ENCODE measurements at places on chromosomes 2 and 18.

DNA sequence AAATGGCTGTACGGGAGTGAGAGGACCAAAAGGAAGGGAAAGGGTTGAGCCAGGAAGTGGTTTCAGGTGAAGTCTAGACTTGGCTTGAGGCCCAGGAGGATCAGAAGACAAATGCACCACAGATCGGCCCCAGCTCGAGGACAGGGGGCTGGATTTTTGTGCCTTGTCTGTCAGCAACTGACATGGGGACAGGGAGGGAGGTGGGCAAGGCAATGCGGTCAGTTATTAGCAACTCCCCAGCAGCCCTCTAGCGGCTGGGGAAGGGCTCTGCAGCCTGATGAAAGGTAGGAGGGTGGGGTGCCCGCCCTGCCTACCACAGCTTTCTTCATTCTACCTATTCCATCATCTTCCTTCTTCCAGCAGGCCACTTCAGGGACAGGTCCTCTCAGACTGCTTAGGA is 50.0 kb downstream of the CPO start:
- no peak for DNase-seq

- DNase-seq = peak; percentile 18
Observed at GRCh38 chr2:197786010-197786877, 1.1 kb upstream of the BOLL start.

DNA sequence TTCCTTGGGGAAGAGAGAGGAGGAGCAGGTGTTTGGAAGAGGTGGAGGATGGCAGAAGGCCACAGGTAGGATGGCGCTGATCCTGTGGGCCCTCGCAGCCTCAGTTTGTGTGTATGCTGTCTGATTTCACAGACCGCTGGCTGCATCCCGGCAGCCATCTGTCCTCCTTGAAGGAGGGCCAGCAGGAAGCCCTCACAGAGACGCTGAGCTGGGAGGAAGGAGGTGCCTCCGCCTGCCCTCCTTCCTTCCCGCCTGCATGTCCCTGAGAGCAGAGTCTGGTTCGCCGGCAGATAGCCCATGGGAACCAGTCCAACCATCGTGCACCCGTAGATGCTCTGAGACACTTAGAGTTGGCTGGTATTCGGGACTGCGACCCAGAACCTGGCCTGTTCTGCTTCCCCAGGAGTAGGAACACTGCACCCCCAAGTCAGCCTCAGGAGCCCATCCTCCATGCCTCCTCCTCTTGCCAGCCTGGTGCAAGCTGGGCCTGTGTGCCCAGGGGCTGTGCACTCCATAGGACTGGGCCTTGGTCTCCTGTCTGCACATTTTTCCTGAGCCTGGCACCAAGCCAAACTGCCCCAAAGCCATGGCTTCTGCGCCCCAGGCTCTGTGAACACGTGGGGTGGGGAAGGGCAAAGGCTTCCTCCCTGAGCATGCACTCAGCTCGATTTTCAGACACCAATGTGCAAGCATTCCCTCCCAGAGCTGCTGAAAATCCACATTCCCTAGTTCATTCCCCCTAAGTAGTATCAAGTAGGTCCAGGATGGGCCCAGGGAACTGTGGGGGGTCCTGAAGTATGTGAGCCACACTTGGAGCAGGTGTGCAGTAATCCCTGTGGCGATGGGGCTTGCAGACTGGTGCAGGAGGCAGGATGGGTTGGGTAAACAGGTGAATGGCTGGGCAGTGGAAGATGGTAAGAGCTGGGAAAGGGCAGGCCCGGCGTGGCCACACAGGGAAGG is 115.6 kb downstream of the SEPTIN10 start:
- DNase-seq = no peak

- no peak for DNase-seq
Observed at GRCh38 chr2:112811841-112812306, 24.7 kb downstream of the IL1B start.

- DNase-seq = no peak
Observed at GRCh38 chr2:16430846-16431245, 234.8 kb downstream of the CYRIA start.

DNA sequence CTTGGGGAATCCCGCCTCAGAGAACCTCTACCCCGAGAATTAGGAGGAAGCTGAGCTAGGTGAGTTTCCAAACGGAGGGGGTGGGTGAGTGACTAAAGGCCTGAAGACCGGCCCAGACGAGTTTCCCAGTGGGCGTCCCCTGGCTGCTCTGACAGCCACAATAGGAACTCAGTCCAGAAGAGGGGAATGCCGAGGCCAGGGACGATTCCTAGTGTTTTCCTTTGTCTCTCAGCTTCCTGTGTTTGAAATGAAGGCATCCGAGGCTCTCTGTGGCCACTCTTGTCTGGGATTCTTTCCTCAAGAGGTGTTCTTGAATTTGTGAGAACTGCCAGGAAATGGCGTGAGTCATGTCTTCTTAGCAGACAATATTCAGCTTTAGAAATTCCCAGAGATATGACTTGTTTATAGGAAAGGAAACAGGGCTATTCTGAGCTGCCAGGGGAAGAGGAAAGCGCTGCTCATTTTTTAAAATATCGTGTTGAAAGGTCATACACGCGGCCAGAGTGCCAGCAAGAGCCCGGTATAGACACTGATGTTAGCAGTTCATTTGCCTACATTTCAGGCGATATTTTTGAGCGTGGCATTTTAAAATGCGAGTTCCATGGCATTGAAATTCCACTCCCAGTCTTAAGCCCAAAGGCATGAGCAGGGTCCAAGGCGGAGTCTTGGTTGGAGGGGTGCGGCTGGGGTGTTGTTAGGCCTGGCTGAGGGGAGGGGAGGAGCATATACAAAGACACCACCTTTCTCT is 169.1 kb upstream of the KLF7 start:
- no peak for DNase-seq

DNA sequence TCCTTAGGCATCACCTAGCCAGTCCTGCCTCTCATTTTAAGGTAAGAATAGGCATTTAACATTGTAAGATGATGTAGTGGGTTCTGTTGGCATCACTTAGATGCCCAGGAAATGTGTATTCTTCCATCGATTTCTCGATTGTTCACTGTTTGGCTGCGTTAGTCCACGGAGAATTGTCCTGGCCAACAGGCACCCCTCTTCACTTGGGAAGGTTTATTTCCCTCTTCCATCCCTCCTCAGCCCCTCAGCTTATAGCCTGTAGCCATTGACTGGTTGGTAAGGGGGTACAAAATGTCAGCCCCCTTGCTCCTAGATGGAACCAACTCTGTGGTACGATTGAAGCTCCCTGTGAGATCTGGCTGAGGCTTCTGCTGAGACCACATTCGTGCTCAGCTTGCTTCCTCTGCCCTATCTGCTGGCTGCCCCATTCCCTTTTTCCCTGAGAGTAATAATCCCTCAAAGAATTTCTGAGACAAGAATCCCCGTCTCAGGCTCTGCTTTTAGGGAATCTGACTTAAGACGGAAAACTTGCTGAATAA is 43.4 kb downstream of the PLEKHA3 start:
- no peak for DNase-seq

DNA sequence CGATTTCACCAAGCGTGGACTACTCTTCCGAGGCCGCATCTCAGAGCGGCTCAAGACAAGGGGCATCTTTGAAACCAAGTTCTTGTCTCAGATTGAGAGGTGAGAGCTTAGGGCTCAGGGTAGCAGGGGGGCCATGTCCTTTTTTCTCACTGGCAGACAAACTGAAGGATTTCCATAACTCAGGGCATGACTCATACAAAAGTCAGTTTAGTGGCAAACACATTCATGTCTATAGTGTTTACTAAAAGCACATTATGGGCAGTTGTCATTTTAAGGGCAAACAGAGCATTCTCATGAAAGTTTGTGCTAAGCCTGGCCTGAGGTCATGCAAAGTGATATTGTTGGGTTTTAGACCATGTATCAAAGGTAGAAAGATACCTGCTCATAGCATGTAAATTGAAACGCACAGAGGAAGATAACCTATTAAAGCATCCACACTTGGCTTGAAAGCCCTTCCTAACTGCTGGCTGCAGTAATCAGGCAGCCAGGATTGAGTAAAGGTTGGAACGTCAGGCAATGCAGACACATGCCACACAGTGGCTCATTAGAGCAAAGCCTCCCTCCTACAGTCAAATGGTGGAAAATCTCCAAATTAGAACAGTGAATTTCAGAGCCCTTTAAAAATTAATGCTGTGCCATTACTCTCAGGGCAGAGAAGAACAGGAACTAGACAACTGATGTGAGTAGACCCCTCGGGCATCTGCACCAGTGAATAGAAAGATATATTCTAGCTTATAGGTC is 54.2 kb downstream of the HK2 start:
- no peak for DNase-seq

DNA sequence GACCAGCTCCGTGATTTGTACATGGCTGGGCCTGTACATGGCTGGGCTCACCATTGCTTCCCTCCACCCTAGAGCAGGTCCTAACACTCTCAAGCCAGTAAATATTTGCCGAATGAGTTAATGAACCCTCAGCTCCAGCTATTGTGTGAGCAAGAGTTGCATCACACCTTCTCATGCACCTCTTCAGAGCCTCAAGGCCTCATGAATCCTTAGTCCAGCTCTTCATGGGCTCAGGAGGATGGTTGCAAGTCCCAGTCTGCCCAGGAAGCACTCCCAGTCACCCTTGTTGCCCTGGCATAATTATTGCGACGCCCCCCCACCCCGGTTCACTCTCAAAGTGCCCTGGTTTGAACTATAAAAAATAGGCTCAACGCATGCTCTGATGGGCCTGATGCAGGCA is 30.1 kb upstream of the GNAL start:
- no peak for DNase-seq

DNA sequence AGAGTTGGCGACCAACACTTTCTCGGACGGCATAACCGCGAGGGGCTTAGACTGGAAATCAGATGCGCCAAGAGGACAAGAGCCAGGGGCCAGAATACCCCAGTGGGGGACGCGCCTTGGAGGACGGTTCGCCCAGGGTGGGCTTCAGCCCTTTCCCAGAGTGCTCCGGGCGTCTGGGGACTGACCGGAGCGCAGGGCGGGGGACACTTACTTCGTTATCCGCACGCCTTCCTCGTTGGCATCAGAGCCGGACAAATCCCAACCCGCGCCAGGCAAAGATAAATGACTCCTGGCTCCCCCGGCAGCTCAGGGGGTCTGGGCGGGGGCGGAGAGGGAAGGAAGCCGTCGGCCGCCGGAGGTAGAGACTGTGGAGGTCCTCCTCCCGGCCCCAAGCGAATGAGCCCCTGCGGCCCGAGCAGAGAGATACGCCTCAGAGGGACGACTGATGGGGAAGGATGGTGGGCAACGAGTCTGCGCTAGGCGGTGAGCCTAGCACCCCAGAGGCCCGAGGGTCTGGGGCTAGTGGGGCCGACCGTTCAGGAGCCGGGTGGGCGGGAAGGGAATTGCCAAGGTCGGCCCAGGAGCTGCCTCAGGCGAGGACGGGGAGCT is 4.7 kb upstream of the SATB2 start:
- no peak for DNase-seq

DNA sequence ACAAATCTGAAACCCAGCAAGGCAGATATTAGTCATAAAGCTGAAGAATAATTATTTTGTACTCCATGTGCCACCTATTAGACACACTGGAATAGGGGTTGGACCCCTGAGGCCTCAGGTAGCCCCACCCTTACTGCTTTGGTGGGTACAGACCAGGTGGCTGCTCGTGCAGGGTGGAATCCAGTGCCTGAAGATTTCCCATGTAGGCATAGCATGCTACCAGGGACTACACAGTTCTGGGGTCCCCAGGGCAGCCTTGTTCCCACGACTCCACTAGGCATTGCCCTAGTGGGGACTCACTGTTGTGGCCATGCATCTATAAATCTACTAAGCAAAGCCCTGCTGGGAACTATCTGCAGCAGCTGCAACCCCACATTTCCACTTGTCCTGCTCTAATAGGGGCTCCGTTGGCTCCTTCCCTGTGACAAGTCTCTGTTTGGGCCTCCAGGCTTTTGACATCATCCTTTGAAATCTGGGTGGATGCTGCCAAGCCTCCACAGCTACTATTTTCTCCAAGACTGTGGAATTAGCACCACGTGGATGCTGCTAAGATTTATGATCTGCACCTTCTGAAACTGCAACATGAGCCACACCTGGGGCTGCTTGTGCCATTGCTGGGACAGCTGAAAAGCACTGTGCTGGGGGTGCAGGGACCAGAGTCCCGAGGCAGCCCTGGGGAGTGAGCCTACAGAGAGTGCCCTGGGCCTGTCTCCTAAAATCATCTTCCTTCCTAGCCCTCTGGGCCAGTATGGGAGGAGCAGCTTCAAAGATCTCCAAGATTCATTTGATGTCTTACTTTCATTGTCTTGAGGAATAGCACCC is 303.8 kb downstream of the FSIP2 start:
- DNase-seq = no peak

DNA sequence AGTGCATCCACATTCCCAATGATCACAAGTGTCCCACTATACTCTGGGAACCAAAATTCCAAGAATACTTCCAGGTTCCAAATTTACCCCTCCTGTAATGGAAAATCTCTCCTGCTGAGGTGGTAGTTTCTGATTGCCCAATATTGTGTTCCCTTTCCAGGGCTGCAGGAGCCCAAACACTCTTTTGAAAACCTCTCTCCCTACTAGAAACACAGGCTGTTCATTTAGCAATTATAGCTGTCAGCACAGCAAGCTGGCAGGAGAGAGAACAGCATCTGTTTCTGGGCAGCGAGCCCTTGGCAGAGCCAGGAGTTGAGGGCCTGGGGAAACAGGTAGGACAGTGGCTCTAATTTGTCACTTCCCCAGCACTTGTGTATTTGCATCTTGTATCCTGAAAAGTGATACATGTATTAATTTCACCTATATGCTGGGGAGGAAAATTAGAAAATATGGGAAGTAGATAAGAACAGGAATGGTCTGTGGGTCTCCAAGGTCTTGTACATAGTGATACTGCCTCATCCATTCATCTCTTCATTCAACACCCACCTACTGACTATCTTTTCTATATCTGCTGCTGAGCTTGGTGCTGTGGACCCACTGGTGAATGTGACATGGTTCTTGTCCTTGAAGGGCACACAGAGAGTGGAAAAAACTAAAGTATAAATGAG is 16.9 kb upstream of the PAIP2B start:
- DNase-seq = peak; percentile 2

- DNase-seq = no peak
Observed at GRCh38 chr2:68689553-68690537, 44.8 kb upstream of the ARHGAP25 start.

GRCh38 chr2:9236045-9236344 is 29.4 kb downstream of the ASAP2 start:
- DNase-seq = no peak

GRCh38 chr2:83582589-83582988 is 876.5 kb downstream of the SUCLG1 start:
- DNase-seq = no peak

- DNase-seq = no peak
Observed at GRCh38 chr18:59437851-59438569, 78.9 kb upstream of the LMAN1 start.

DNA sequence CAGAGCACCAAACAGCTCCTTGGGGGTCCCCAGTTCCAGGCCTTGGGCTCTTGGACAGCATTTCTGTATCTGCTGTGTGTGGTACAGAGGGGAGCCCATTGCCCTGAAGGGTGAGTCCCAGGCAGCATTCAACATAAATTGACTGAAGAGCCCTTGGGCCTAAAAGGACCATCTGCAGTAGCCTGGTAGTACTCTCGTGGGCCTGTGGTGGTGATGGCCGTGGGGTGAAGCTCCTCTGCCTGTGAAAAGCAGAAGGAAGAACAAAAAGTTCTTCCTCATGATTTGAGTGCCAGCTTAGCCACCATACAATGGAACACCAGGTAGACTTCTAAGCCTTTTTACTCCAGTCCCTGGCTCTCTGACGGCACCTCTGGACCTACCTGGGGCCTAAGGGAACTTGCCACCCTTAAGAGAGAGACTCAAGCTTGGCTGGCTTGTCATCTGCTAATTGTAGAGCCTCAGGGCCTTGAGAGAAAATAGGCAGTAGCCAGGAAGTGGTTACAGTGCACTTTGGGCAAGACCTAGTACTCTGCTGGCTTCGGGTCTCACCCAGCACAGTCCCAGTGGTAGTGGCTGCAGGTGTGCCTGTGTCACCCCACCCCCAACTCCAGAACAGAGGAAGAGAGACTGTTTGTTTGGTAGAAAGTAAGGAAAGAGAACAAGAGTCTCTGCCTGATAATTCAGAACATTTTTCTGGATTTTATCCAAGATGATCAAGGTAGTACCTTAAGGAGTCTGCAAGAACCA is 84.6 kb upstream of the CERS6 start:
- no peak for DNase-seq
